Amniotic stem cell (primary cell): ENCODE measurements at places on chromosomes 6 and 20.

DNA sequence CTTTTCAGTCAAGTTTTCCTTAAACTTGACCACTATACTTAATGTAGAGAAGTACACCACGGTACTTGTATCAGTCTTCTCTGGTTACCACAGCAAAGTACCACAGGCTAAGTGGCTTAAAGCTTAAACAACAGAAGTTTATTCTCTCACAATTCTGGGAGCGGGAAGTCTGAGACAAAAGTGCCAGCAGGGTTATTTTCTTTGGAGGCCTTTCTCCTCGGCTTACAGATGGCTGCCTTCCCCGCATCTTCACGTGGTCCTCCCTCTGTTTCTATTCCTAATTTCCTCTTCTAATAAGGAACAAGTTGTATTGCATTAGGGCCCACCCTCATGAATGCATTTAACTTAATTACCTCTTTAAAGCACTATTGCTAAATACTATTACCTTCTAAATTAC lies 258.0 kb downstream of the PLCB1 start:
- no peak for DNase-seq

DNA sequence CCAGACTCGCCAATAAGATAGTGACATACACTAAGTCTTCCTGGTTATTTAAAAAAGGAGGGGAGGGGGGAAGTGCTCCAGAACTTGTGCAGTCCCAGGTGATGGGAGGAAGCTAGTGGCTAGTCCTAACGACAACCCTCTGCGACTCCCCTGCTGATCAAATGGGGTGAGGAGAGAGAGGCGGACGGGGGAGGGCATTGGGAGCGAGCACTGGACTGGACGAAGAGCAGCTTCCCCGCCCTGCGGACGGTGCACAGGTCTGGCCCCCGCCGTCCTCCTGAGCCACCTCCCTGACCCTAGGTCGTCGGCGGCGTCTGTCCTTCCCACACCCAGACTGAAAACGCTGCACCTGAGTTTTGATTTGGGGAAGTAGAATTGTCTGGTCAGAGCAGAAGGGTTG lies 2.2 kb upstream of the OLIG3 start:
- DNase-seq = no peak

- no peak for DNase-seq
These were observed 203.3 kb downstream of the BCAS1 start for GRCh38 chr20:53866794-53867740.

DNA sequence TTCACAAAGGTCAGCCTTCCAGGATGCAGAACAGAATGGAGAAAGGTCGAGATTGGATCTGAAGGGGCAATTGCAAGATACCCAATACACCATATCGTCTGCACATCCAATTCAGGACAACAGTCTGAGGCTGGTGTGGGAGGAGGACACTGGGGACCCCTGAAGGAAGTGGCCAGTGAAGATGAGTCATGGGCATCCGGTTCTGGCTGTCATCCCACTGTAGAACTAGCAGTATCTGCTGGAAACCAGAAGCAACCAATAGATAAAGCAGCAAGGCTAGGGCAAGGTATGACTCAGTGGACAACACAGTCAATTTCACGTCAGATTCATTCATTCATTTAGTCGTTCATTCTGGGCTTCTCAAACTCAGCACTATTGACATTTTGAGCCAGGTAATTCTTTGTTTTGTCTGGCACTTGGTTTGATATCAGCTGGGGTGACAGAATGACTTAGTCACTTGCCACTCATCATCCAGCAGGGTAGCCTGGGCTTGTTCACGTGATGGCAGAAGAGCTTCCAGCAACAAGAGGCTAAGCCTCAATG lies 30.3 kb upstream of the SHLD1 start:
- no peak for DNase-seq

- no peak for DNase-seq
These were observed 216.4 kb upstream of the MCHR2 start for GRCh38 chr6:100210137-100211117.

DNA sequence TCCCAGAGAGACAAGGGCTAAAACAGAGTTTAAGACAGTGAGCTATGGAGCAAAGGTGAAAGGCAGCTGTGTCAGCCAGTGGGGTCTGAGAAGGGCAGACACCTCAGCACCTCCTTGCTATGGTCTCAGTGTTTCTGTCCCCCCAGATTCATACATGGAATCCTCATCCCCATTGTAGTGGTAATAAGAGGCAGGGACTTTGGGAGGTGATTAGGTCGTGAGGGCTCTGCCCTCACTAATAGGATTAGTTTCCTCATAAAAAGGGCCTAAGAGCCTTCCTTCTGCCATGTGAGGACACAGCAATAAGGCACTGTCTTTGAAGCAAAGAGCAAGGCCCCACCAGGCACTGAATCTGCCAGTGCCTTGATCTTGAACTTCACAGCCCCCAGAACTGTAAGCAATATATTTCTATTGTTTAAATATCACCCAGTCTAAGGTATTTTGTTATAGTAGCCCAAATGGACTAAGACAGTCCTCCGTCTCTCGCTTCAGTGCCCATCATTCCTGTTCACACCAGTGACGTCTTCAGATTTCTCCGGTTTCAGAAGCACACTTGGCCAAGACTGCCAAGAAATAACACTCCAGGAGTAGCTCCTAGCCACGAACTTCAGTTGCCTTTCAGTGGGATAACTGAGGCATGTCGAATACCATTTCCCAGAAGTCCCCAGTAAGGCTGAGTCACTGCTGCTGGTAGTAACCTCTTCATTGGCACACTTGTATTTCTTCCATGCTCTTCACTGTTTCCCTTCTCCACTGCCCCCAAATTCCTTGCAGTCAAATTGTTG lies 32.8 kb downstream of the SLC13A3 start:
- DNase-seq = no peak

GRCh38 chr6:109165392-109165974 lies 70.2 kb downstream of the CEP57L1 start:
- DNase-seq = no peak

DNA sequence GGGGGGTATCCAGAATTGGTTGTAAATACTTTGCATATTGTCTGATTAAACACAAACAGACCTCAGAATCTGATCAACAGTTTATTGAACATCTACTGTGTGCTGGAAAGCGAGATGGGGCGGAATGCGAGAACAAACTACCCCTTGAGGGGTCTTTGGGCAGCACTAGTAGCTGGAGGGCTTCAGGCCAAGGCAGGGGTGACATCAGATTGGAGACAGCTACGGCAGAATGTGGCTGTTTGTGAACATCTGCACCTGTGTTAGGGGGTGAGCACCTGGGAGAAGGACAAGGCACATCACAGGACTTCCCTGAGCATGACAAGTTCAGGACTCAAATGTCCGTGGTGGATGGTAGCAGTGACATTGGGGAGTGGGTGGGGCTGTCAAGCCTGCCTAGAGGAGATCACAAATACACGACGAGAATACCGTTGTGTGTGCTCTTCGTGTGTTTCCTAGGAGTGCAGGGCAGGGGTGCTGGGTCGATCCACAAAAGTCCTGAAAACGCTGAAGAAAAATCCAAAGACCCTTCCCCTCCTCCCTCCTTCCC lies 59.5 kb downstream of the SRC start:
- DNase-seq = no peak

DNA sequence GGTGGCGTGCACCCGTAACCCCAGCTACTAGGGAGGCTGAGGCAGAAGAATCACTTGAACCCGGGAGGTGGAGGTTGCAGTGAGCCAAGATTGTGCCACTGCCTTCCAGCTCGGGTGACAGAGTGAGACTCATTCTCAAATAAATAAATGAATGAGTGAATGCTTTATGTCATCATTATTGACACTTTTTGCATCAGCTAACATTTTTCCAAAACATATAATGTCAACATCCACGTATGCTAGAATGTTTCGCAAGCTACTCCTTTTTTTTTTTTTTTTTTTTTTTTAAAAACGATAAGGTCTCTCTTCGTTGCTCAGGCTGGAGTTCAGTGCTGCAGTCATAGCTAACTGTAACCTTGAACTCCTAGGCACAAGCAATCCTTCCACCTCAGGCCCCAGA lies 72.2 kb downstream of the SENP6 start:
- DNase-seq = no peak

DNA sequence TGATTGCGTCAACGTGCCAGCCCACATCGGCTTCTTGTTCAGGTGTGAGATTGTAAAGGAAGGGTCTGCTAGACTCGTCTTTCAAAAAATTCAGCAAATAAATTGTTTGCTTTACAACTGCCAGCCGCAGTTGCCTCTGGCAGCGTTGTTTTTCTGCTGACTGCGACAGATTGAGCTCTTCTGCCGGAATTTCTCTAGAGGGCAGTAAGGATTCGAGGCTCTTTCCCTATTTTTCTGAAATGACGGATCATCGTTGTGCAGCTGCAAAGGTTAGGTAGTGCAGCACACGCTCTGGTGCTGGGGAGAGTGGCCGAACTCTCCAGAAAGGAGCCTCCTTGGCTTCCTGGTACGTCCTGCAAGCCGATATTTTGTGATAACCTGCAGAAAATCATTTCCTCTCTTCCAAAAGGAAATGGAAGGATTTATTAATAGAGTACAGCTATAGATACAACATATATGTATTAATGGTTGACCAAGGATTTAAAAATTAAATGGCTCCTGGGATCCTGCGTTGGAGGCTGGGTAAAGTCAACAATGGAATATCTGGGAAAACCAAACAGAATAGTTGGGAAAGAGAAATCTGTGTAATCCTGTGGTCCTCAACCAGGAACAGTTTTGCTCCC lies 121.9 kb upstream of the ZFP64 start:
- no peak for DNase-seq

GRCh38 chr20:49595811-49596561 lies 28.0 kb upstream of the PTGIS start:
- DNase-seq = no peak

- no peak for DNase-seq
These were observed 10.0 kb downstream of the BICRAL start for GRCh38 chr6:42791706-42792320.

DNA sequence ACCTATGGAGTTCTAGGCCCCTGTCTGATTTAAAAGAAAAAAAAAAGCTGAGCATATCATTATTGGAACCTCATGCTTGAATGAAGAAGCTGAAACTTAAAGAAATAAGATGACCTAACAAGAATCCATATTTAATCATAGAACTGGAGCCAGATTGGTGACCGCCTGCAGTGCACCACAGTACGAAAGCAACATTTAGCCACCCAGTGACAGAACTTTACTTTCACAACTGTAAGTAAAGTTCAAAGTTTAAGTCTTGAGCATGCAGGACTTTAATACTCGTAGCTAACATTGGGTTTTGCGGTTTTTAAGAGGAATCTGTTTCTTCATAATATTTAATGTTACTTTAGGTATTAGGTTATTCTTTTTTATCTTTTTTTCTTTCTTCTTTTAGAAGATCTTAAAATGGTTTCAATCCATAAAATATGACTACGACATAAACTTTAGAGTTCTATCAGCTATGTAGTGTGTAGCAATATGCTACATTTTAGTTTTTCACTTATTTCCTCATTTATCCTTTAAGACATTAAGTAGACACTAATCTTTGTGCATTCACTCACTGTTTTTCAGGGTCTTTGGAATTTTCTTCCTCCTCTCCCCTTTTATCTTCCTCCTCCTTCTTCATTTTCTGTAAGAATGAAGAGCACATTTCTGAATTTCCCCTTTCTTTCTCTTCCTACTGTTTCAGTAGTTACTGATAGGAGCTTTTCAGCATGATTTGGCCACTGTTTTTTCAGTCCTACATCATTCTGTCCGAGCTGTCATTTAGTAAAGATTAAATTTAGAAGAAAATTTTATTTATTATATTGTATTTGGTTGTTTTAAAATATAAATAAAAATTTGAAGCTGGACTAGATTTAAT lies 514.1 kb downstream of the GRIK2 start:
- no peak for DNase-seq

DNA sequence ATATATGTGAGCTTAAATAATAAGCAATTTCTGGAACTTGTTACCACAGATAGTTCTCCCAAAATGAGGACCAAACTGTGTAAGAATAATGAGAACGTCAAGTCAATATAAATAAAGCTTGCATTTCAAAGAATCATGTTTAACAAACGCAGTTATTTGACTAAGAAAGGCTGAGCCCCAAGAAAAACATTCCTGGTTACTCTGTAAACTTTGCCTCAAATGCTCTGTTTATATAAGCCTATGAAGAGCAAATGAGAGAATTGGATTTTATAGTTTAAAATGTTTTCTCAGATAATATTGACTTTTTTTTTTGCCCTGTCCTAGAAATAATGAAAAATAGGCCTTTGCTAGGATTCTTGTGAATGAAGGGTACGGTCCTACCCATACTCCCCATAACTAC lies 81.3 kb downstream of the C6orf52 start:
- no peak for DNase-seq
